Smooth muscle cell of bladder (primary cell): ENCODE measurements at places on chromosomes 5 and 9. TPM values are rescaled to one million over a fixed set of nuclear protein-coding genes. Genes with fewer than 3 reads are reported as not detected.

Gene RNF180
- total RNA-seq, result 0.71 and 0.74 TPM in 2 replicates

Gene PCDHAC1
- total RNA-seq, result 0.14 and 0.18 TPM in 2 replicates

Gene LCN6
- total RNA-seq, result not detected in 2 replicates

Gene TMEM174
- total RNA-seq, result not detected in 2 replicates

Gene SAPCD2
- total RNA-seq, result 0.43 and 0.55 TPM in 2 replicates

Gene KCTD16
- total RNA-seq, result 2.4 and 4.0 TPM in 2 replicates

Gene SPINK1
- total RNA-seq, result not detected in 2 replicates

Gene PCDHGB4
- 26.9 and 27.5 TPM in 2 replicates for total RNA-seq

Gene ORM2
- total RNA-seq, result not detected in 2 replicates
